ENCODE measurements at places on chromosomes 11 and 22.

DNA sequence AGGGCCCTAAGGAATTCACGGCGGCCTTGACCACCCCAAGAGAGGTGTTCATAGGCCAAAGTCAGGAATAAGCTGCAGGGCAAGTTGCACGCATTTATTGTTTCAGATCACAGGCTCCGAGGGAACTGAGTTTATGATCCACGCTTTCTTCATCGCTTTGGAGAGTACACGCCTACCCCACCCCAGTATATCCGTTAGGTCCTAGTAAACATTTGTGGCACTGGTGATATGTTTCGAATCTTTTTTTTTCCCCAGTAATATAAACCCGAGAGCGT lies 805 bp downstream of the GANAB start:
- no peak for DNase-seq

DNA sequence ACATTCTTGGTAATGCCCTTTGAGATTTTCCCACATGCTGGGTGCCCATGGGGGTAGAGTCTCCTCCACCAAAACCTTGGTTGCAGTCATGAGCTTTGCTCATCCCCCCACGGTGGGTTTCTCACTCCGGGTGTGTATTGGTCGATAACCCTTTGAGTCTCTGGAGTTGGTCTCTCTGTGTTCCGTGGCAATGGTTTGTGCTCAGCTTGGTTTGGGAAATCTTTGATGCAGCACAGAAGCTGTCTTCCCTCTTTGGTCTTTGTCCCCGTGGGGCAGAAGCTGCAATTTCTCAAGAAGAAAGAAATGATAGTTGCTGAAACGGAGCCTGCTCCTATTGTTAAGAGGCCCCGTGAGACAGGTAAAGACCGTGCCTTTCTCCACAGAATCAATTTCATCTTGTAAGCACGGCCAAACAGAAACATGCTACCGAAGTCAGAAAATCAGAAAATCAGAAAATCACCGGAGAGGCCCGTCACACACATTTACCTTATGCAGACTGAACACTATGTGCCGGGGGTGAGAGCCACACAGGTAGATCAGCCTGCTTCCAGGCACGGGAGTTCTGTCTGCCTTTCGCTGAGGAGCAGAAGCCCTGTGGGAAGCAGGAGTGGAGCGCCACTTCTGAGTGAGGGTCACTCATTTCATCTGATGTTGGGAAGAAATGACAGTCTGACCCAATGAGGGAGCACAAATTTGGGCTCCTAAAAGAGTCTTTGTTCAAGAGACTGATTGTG lies 186.1 kb downstream of the TBC1D22A start:
- no peak for DNase-seq

- no peak for DNase-seq
Measured at GRCh38 chr11:100536979-100537378, 150.1 kb upstream of the ARHGAP42 start.

DNA sequence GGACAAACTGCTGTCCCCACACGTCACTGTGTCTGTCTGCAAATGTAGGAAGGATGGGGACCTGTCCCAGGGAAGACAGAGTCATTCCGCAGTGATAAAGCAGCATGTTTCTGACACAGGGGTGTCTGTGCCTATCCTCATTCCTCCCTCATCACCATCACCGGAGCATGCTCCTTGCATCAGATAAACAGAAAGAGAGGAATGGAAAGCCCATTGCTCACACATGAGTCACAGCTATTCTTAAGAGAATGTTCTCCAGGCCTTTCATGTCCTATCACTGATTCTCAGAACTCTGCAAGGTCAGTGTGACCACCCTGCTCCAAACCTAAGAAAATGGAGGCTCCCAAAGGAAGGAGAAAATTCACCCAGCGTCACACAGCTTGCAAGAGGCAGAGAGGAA lies 38.9 kb downstream of the ZNF195 start:
- no peak for DNase-seq

DNA sequence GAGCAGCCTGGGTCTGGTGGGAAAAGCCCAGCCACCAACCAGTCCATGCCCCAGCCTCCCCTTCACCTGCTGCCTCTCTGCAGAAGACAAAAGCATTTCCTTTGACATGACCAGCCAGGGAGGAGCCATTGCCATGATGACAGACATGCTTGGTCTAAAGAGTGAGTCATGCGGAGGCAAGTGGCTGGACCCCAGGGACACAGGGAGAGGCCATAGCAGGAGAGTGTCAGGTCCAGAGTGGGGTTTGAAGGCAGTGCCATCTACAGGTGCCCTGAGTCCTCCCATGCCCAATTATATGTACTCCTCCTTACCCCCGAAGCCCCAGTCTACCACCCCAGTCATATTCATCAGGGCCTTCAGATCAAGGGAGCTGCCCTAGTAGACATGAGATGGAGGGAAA lies 67.4 kb downstream of the SCN3B start:
- DNase-seq: no peak

- DNase-seq: no peak
Measured at GRCh38 chr11:121553806-121554205, 101.0 kb upstream of the SORL1-AS1 start.

DNA sequence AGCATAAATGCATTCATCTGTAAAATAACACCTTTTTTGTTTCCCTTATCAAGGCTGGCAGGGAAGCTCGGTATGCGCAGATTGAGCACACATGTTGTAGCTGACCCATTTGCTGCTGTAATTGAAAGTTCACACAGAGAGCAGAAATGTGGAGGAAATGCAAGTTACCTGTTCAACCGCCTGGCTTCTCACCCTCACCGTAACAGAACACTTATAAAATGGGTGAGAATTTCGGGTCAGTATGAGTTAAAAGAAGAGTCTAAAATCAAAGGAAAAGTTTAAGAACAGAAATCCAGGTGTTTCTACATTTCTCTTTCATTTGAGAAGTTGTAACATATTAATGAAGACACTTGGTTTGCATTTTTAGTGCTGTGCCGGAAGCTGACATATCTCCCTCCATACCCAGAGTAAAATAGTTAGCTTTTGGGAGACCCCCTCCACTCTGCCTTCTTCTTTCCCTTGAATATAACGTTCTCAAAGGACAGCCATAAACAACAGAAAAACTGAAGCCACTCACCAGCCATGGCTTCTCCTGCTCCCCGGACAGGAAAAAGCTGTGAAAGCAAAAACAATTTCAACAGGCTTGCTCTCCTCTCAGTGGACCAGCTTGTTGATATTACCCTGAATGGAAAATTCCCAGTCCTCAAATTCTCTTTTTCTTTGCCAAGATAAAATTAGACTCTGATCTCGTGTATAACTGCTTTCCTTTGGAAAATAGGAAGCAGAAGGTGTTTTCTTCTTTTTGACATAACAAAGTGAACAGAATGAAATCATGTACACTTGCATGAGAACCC lies at the start of gene CASP12:
TSS of gene CASP12 (minus strand) at position 570 of the 794 bp plus-strand sequence.
- DNase-seq: no peak

DNA sequence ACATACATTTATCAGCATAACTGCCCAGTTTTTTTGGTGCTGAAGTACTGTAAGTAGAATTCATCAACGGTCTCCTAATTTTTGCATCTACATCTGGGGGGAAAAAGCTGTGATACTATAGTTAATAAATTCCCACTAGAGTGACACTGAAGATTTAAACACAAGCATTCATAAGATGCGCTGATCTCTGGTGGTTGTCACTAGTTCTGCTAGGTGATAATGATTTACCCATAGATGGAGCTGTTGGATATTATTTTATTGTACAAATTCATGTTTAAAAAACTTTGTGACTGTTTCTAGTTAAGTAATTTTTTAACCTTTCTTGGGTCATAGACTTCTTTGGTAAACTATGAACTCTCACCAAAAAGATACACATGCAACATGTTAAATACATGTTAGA lies 106.6 kb downstream of the EMSY start:
- DNase-seq: no peak

DNA sequence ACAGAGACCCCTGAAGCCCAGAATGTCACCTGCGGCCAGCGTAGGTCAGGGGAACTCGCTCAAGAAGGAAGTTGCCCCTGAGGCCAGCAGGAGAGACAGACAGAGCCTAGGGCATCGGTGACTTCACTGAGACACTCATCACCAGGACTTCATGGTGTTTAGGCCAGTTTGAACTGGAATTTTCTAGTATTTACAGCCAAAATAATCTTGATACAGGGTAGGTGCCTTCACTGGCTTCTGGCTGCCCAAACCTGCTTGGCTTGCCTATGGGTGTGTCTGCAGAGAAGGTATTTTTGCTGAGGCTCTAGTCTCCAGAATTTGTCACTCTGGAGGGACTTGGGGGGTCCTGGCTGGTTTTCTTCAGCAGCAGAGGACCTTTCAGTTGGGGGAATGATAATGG lies 86.6 kb downstream of the FBXO7 start:
- no peak for DNase-seq

DNA sequence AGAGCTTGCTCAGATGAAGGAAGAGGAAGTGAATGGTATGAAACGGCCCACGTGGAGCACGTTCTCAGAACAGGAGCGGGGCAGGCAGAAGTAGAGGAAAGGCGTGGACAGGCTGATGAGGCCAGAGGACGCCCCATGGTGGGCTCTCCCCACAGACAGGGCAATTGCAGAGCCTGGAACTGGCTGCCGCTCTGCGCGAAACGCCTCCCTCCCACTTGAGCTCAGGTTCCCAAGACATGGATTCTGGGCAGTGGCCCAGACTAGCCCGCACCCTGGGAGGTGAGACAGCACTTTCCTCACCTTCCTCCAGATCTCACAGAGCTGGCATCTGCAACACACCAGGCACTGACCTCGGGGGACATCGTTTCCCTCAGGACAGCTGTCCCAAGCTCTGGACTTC lies 117.6 kb downstream of the PHF21B start:
- DNase-seq: no peak

DNA sequence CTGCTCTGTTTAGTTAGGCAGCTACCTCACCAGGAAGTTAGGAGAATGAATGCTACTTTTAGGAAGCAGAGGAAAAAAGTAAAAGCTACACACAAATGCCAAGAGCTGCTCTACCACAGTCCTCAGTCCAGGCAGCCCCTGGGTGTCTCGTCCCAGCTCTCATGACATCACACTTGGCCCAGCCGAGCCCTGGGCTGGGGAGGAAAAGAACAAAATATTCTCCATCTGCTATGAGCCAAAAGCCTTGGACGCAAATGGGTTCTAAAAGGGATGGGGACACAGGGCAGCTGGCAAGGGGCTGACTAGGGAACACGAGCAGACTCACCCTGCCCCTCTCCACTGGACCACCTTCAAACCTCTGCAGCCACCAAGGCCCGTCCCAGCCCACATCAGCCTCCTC lies 26.1 kb downstream of the TMEM184B start:
- DNase-seq: no peak

- DNase-seq: no peak
Measured at GRCh38 chr11:126834149-126834548, 166.4 kb downstream of the KIRREL3 start.
